Cerebellar nuclear complex (tissue), 1 donor: ENCODE measurements at places on chromosomes 6 and 20.

DNA sequence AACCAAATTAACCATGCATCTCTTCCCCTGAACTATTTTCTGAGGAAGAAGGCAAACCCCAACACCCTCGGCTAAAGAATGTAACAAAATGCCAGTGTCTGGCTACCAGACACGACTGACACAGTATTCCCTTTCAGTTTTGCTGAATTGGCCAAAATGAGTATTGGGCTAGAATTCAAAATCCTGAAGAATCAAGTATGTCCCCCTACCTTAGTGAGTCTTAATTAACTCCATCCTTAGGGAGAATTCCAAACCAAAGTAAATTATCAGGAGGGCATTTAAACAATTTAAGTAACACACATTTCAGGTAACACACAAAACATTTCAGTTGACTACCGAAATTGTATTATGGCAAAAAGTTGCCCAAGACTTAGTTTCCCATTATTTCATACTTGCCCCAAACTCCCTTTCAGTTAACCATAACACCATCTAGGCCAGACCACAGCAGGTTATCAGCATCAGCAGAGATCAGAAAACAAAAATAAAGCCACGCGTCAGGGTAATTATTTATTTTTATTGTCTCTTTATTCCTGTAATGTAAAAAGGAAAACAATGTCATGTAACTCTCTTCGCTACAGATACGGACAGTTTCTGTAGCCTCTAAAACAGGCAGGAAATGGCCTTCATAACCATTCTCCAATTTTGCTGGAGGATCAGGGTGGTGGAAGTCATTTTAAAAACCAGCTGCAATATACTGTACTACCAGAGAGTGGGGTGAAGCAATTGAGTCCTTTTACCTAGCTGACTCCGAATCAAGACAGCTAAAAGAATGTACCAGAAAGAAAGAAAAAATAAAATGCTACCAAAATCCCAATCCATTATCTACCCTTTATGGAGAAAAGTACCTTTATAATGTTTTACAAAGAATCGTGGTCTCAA lies 1.9 kb downstream of the SNX5 start:
- no peak for DNase-seq

GRCh38 chr20:64205611-64206026 lies 41.4 kb downstream of the MYT1 start:
- no peak for DNase-seq

GRCh38 chr20:43658723-43659419 lies 8.0 kb upstream of the MYBL2 start:
- no peak for DNase-seq

- no peak for DNase-seq
These were observed 8.0 kb upstream of the IER3 start for GRCh38 chr6:30752157-30752927.

- no peak for DNase-seq
These were observed 40.7 kb downstream of the YTHDF1 start for GRCh38 chr20:63175038-63175895.

GRCh38 chr6:104787305-104787704 lies 72.4 kb downstream of the HACE1 start:
- no peak for DNase-seq

DNA sequence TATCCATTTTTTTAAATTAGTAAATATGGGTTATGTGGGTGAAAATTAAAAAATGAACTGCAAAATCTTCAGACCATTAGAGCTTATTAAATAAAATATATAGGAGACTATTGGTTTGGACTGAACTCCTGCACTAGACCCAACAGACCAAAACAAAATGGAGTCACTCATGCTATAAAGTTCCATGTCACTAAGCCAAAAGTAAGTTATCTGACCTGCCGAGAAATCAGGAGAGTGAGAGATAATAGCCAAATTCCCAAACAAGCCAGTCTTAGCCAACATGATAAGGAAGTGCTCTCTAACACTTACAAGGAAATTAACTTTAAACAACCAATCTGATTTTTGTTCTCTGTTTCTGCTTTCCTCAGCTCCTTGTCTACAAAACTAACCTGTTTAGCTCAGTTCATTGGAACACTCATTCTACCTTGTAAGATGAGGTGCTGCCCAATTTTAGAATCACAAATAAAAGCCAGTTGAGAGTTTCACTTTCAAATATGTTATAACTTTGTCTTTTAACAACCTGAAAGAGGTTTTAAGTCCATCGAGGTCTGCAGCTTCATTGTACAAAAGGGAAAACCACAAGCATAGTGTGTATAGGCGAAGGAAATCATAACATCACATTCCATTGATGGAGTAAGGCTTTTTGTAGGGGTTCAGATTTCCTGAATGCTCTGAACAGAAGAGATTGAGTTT lies 220.5 kb downstream of the TENT5A start:
- no peak for DNase-seq
